Hematopoietic multipotent progenitor cell treated with erythropoietin and hydrocortisone succinate and interleukin-3 and kit ligand, for 15 days (in vitro differentiated cells): ENCODE measurements at places on chromosomes 7 and 10.

DNA sequence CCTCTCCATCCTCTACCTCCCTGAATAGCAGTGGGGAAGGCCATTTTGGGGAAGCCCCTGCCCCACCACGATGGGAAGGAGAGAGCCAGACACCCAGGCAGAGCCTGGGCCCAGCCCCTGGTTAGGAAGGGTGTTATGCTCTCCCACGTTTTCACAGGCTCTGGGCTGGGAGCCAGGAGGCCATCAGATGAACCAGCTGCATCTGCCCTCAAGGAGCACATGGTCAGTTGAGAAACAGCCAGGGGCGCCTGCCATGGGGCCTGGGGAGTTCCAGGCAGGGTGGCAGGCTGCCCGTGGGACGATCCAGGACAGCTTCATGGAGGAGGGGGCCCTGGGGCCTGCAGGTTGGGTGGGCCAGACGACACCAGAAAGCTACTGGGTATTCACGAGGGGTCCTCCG, 47.5 kb downstream of the CAMK2B start:
- DNase-seq, result no peak

GRCh38 chr7:74262639-74263398, 8.6 kb upstream of the RFC2 start:
- no peak for DNase-seq

- no peak for DNase-seq
Observed at GRCh38 chr10:131204406-131205152, 106.9 kb downstream of the TCERG1L start.

- no peak for DNase-seq
Observed at GRCh38 chr10:57624856-57625592, 642.7 kb downstream of the IPMK start.

DNA sequence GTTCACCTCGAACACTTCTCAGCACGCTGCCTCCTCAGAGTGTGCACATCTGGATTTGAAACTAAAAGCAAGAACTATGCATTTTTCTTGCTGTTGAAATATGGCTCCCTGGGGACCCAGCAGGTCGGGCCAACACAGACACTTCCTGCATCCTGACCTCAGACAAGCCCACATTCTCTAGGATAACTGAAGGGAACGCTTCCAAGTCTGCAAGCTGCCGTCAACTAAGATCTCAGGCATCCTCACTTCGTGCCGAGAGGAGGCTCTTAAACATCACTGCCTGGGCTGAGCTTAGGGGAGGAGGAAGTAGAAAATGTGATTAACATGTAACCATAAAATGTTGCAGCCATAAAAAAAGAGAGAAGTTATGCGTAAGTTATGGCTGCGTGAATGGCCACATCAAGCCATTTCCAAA, 65.5 kb downstream of the PYROXD2 start:
- no peak for DNase-seq

DNA sequence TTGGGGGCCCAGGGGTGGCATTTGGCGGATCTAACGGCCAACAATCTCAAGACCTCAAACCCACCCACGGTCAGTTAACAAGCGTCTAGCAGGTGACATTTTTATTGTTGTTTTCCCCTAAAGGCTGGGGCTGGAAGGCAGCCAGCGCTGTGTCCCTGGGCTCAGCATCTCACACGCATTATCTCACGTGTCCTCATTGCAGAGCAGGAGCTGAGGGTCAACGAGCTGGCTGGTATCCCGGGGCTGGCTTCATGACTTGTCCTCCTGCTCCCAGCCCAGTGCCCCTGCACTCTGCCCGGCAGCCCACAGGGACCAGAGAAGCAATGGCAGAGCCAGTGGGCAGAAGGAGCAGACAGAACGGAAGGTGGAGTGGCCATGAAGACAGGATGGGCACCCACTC, 54.4 kb upstream of the TMEM273 start:
- DNase-seq, result no peak

DNA sequence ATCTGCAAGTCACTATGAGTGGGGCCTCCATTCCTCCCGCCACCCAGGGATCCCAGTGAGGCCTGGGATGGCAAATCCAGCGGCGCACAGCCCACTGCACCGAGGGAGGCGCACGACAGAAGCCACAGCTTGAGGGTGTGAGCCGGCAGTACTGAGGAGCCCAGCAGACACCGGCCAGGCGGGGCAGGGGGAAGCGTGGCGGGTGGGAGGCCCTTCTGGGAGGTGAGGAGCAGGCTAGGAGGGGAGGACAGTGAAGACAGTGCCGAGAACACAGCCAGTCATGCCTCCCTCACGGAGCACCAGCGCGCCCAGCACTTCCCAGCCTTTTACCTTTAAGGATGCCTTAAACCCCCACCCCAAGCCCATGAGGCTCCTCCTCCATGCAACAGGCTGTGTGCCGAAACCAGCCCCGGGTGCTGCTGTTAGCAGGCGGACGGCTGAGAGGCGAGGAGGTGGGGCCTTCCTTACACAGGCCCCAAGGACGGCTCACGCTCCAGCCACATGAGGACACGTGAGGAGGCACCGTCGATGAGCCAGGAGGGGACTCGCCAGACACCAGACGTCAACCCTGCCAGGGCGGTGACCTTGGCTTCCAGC, 258.5 kb downstream of the PTPRN2 start:
- DNase-seq, result no peak

DNA sequence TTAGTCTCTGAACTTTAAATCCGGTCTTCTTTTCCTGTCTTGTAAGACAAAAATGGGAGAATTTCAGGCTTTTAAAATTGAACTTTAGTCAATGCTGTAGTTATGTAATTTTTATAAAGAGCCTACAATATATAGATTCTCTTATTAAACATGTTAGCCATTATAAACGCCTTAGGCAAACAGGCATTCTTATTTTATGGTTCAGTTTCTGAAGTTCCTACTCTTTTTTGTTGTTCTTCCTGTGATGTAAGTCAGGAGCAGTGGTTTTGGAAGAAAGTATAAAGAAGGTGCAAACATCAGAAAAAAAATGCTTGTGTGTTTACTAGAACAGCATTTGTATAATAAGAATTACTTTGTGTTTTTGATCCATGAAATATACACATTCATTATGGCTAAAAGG, 41.6 kb downstream of the BICC1 start:
- no peak for DNase-seq

DNA sequence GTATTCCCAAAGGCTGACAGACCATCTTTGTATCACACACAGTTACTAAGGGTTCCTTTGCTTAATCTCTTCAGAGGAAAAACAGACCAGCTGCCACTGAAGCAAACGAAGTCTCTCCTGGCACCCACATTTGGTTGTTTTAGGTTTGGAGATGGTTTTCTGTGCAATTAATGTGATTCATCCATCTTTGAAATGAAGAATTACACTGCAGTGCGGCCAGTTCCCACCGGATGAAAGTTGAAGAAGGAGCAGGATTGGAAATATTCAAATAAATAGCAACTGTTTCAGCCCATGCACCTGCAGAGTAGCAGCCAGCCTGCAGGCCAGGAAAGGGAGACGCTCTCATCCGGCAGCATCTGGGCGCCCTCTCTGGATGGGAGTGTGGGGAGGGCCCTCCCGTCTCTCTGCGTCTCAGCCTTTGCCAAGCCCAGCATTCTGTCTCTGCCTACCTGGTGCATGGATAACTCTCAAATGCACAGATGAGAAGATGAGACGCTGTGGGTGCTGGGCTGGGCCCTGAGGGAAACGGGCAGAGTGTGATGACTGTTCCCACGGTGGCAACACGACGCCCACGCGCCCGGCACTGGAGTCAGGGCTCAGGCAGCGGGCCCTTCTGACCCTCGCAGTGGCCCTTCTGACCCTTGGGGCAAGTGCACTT, 214.0 kb downstream of the PTPRN2 start:
- no peak for DNase-seq

DNA sequence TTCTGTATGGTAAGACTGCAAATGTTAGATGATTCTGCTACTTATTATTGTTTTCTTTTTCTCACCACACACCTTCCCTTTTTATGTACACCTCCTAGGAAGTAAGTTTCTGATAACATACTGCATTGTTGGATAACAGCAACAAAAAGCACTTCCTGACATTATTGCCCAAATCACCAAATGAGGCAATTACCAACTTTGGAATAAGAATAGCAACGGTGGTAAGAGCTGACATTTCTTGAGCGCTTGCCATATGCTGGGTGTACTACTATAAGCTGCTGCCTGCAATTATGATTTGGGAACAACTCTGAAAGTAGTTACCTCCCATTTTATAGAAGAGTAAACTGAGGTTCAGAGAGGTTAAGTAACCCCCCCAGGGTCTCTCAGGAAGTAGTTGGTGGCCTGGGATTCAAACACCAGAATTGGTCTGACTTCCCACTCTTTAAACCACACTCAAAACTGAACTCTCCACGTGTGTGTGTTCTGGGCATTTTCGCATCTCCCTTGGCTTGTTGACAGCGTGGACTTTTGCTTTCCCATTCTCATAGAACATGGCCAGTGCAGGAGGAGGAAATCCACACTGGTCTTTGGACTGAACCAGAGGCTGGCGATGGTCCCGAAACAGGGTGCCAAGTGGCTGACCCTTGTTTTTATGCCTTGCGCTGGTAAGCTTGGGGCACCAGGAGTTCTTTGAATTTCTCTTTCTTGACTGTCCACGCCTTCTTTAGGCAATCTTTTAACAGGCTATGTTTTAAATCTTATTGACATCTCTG, 71.4 kb downstream of the TCF7L2 start:
- DNase-seq, result no peak

GRCh38 chr7:77548206-77548605, 11.1 kb downstream of the PTPN12 start:
- no peak for DNase-seq

DNA sequence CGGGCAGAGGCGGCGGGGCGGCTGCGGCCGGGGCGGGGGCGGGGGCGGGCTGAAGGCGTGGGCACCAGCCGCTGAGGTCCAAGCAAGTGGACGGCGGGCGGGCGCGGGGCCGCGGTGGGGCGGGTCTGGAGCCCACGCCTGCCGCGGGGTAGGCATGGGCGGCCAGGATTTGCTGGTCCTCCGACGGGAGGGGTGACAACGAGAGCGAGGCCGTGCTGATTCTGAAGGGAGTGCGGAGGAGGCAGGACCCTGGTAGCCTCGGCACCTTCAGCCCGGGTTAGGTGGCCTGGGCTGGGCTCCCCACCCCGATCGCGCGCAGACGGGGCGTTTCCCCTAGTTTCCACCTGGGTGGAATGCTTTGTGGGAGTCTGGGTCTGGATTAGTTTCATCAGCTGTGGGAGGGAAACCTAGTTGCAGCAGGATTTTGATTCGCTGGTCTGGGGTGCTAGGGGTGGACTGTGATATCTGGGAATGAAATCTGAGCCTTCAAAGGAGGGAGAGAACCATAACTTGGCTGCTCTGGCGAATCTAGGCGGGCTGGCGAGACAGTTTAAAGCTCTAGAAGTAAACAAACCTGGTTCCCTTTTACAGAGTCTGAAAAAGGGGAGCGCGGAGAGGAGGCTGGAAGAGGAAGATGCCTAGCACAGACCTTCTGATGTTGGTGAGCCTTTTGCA, 609 bp downstream of the SGPL1 start:
- no peak for DNase-seq
